CD4-positive, alpha-beta T cell treated with Interleukin-10 for 1 hour (primary cell): ENCODE measurements at places on chromosomes 12 and 14.

- peak; percentile 65 for DNase-seq
Measured at GRCh38 chr14:104650057-104650980, 39.1 kb upstream of the INF2 start.

DNA sequence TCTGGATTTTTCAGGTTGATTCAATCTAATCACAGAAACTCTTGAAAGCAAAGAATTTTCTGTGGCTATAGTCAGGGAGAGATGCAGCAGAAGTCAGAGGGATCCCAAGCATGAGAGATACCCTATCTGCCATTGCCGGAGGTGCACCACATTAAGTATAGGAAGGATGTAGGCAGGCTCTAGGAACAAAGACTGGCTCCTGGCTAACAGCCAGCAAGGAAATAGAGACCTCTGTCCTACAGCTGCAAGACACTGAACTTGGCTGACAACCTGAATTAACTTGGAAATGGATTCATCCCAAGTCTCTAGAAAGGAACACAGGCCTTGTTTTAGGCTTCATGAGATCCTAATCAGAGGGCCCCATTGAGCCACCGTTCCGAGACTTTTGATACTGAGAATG, 364.9 kb upstream of the FLRT2 start:
- no peak for DNase-seq

DNA sequence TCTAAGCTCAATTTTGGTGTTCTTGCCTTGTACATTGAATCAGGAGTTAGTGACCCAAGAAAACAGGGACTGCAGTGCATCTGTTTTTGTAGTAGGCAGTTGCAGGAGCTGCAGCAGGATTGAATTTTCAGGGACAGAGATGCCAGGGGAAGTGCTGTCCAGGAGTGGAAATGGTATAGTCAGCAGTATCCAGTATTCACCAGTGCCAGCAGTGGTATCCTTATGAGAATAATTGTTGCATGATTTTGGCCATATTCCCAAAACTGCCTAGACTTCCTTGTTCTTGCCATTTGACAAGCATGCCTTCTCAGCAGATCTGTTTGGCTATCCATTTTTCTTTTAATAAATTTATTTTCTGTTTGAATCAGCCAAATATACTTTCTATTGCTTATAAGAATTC, 18.6 kb upstream of the ABCD2 start:
- DNase-seq, result no peak

- DNase-seq, result peak; percentile 21
Measured at GRCh38 chr14:78848234-78848820, 678.2 kb downstream of the NRXN3 start.

DNA sequence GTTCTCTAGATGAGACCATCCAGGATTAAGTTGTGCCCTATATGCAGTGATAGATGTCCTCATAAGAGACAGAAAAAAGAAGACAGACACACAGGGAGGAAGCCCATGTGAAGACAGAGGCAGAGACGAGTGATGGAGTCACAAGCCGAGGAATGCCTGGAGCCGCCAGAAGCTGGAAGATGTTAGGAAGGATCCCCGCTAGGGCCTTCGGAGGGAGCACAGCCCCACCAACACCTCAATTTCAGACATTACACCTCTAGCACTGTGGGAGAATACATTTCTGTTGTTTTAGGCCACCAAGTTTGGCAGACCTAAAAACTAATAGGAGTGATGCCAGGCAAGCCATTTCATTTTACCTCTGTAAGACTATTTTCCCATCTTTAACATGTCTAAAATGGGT, 458.5 kb downstream of the MED13L start:
- no peak for DNase-seq

GRCh38 chr14:49992901-49993339, 100.0 kb downstream of the ARF6 start:
- DNase-seq, result no peak

GRCh38 chr14:77268989-77269600, 1.9 kb downstream of the NGB start:
- DNase-seq, result no peak

GRCh38 chr14:104895786-104896661, 28.7 kb upstream of the PLD4 start:
- no peak for DNase-seq

- no peak for DNase-seq
Measured at GRCh38 chr12:6763380-6763779, 2.8 kb upstream of the PTMS start.

GRCh38 chr12:25308756-25309155, 58.0 kb upstream of the KRAS start:
- no peak for DNase-seq

GRCh38 chr12:57473886-57474285, 5.8 kb downstream of the ARHGAP9 start:
- DNase-seq, result no peak

DNA sequence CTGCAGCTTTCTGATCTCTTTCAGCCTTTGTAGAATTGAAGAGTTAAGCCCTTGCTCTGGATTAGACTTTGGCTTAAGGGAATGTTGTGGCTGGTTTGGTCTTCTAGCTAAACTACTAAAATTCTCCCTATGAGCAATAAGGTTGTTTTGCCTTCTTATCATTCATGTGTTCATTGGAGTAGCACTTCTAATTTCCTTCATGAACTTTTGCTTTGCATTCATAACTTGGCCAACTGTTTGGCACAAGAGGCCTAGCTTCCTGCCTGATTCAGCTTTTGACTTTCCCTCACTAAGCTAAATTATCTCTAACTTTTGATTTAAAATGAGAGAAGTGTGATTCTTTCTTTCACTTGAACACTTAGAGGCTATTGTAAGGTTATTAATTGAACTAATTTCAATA, 384.3 kb downstream of the RAD51B start:
- no peak for DNase-seq

DNA sequence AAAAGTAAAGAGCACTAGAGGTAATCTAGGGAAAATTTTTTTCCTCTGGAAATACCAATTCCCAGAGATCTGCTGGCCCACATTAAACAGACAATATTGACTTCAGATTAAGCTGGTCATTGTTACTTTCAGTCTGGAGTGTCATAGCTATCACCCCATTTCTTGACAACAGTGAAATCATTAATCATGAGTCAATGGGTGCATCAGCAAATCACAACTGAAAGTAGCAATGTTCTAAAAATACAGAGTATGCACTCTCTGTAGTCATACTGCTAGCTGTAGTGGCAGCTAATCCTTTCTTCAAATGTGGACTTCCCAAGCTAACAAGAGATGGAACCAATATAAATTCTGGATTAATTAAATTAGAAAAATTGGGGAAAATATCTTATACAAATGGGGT, 129.9 kb downstream of the CPNE8 start:
- no peak for DNase-seq

DNA sequence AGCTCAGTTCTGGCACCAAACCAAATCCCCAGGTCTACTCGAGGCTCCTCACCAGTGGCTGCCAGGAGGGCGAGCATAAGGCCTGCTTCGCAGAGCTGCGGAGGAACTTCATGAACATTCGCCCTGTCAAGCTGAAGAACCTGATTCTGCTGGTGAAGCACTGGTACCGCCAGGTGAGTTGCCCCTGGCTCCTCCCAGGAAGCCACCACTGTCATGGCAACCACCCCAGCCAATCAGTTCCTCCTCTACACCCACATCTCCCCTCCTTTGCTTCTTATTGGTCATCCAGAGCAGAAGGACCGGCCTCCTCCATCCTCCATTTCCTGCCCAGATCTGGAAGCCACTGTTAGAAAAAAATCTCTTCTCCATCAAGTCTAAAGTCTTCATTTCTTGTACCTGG, 17.2 kb upstream of the OAS2 start:
- no peak for DNase-seq

DNA sequence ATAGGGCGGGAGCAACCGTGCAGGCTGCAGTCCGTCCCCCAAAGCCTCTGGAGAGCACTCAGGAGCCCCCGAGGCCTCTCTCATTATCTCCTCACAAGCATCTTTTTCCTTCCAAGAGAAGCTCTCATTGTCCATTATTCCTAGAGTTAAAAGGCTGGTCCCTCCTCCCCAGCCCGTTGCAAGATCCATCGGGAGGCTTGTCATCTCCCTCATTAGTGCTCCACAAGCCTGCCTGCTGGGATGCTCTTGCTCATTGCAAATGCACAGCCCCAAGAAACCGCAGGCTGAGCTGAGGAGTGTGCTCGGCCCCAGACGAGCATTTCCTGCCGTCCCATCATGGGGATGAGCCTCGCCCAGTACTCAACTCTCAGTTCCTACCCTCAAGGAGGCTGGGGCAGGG, 23.3 kb downstream of the NUAK1 start:
- no peak for DNase-seq

DNA sequence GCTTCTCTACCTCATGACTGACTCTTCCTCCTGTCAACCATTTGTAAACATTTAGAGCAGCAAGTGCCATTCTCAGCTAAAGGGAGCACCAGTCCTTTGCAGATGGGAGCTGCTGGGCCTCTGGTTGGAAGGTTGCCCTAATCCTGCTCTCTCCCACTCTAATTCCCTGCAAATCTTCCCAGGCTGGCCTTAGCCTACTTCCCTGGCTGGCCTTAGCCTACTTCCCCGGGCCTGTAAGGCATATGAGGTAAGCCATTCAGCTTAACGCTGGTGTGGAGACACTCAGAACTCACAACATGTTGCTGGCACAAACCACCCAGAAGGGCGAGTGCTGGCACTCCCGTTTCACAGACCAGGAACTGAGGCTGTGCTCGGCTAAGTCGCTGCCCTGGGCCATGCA, 69.0 kb downstream of the CPSF2 start:
- DNase-seq, result no peak

DNA sequence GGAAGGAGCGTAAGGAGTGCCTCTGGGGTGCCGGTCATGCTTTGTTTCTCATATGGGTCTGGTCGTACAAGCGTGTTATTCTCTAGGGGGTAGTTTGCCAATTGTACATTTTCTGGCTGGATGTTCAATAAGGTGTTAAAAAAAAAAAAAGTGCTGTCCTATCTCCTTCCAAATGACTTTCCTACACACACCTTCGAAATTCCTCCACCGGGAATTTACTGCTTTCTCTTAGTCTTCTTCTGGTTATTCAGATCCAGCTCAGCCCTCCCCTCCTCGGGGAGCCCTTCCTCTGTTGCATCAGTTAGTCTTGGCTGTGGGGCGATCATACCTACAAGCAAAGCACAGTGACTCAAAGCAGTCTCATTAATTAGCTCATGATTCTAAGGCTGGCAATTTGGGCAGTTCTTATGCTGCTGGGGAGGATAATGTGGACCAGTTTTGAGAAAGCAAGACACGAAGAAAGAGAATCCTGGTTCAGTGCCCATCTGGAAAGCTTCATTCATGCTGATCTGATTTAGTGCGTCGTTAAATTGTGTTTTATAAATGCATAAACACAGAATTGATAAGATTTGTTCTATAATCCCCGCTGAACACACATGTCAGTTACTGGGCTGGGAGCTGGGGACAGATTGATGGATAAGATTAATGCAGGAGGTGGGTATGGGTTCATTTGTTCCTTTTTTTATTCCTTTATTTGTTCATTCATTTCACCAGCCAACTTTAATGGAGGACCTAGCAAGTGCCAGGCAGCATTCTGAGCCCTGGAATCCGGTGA, 9.2 kb upstream of the CLMN start:
- DNase-seq, result no peak

- DNase-seq, result no peak
Measured at GRCh38 chr12:87310126-87310525, 719.1 kb downstream of the C12orf50 start.

DNA sequence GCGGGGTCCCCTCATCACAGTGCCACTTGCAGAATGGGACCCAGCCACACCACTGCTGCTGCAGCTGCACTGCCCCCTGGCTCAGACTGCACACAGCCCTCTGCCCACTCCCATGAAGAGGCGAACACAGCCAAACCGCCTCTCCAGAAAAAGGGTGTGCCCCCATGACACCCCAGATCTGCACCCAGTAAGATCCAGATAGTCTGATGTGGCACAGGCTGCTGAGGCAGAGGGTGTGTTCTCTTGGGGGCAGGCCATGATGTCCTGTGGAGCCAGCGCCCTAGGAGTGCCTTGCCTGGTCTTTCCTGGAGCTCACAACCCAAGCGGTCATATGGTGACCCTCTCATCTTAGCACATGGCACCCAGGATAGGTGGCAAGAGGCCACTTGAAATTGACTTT, 44.4 kb downstream of the SLC8B1 start:
- no peak for DNase-seq

GRCh38 chr12:58081488-58081887, 140.1 kb downstream of the ATP23 start:
- DNase-seq, result no peak

- DNase-seq, result no peak
Measured at GRCh38 chr12:72264548-72265175, 7.5 kb upstream of the TRHDE start.

DNA sequence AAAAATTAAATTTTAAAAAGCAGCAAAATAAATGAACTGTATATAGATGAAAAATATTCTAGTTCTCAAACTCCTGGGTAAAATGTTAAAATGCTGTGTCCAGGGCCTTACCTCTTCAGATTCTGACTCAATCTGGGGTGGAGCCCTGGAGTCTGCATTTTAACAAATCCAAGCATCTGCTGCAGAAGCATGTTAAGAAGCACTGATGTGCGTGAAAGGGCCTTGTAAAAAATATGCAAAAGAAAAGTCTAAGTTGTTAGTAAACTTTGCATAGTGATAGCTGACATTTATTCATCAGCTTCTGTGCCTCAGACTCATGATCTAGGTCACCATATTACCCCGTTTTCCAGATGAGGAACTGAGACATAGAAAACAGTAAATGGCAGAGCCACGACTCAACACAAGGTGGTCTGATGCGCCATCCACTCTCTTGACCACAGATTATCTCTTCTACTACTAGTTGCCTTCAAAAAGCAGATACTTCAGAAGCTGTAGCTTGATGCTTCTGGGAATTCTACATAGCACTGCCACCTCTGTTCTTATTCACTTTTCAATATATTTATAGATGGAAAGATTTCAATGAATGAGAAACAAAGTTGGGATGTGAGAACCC, 28.0 kb upstream of the PTCSC3 start:
- DNase-seq, result no peak
